ENCODE measurements at places on chromosomes 5 and 9.

- no peak for DNase-seq
These were observed 160.3 kb upstream of the MVB12B start for GRCh38 chr9:126166291-126166690.

GRCh38 chr9:128643519-128644300, 12.9 kb downstream of the DYNC2I2 start:
- DNase-seq = peak; percentile 68

- no peak for DNase-seq
These were observed 34.4 kb downstream of the RABGAP1 start for GRCh38 chr9:122975196-122975595.

DNA sequence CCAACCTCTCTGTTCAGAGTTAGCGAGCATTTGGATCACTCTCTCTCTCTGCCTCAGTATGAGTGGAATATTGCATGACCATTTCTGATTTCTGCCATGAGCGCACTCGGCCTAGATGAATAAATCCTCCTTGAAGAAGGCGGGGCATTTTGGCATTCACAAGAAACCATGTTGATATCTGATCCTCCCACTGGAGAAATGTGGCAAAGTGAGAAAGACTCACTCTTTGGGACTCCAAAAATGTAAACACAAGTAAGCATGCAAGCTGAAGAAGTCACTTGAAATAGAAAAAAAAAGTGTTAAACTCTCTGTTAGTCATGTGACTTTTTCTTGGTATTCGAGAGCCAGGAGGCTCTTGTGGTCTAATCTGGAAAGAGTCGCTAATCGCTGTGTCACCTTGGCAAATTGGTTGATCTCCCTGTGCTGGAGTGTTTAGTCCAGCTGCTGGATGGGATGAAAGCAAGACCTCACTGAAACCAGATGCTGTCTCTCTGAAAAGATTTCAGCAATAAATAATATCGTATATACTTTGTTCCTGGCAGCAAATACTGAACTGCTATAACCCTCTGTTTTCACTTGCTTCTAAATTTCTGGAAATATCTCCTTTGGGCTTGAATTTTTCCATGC, 95.5 kb downstream of the GHR start:
- DNase-seq = no peak

DNA sequence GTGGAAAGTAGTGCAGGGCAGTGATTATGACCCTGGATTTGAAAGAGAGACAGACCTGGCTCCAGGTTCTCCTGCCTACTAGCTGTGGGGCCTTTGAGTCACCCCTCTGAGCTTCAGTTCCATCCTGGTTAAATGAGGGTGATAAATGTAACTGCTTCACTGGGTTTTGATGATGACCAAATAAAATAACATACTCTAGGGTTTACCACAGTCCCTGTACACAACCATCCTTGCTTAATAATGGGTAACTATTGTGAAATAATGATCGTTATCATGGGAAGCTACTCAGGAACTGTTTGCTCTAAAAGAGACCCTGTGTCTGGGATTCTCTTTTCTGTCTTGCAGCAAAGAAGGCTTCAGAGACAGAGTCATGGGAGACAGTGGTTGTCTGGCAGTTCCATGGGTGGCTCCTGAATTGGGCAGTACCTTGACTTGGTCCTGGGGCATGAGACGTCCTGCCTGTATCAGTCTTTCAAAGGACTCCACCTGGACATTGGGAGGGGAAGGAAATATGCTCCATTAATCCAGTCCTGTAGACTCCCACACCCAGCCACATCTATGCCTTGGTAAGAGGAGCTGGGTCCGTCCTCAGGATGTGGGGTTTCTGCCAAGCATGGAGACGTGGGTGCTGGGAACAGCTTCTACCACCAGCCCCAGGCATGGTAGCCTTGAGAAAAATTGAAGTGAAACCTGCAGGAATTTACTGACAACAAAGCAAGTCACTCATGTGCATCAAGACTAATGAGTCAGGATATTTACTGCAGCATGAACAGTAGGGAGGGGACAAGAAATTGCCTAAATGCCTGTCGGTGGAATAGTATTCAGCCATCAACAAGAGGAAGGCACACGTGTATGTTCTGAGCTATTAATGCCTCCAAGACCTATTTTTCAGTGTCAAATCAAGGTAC, 23.4 kb downstream of the AKNA start:
- DNase-seq = no peak

DNA sequence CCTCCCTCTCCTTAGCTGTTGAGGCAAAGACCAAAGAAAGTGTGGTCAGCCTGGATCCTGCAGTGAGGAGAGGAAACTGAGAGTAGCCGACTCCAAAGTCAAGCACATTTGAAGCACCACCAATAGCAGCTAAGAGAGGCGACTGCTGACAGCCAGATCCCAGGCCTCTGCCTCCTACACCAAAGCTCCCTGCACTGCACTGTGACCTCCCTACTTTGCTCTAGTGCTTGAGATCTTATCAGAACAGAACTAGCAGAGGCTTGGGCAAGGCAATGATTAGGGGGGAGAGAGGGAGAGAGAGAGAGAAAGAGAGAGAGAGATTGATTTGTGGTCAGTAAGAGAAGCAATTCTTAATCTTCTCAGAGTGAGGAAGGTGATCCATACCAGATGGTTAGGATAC, 216.3 kb downstream of the CDK5RAP2 start:
- no peak for DNase-seq

DNA sequence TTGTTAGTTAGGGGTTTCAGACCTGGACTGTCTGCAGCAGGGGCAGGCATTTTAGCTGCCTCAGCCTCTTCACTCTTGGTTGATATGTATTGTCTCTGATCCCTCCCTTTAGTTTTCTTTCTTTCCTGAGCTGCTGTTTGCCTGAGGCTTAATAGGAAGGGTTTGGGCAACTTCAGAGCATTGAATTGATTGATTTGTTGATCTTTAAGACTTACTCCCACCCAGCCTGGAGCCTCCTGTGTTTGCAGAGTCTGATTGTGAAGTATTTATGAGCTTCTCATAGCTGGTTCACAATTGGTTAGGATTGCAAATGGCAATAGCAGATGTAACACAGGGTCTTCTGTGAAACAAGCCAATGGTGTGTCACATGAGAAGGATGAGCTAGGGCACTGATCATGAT, 671.8 kb upstream of the SEMA6A start:
- no peak for DNase-seq

DNA sequence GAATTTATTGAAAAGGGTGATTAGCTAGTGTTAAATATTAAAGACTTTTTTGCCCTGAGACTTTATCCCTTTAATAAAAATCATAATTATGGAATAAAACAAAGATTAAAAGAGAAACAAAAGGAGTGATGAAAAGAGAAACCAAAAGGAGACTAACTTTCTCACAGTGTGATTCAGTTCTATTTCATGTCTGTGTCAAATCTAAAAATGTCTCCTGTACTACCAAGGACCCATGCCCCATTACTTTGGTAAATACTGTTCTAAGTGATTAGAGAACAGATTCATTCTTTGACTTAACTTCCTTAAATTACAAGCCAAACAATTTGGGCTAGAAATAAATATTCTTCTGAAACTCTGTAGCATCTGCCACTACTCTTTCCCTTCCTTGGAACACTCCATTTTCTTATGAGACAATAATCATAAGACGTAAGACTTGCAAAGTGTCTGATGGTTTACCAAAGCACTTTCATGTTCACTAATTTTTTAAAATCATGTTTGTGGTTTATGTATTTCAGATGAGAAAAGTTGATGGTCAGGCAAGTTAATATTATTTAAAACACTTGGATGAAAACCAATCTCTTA, 319.0 kb downstream of the EBF1 start:
- DNase-seq = no peak

DNA sequence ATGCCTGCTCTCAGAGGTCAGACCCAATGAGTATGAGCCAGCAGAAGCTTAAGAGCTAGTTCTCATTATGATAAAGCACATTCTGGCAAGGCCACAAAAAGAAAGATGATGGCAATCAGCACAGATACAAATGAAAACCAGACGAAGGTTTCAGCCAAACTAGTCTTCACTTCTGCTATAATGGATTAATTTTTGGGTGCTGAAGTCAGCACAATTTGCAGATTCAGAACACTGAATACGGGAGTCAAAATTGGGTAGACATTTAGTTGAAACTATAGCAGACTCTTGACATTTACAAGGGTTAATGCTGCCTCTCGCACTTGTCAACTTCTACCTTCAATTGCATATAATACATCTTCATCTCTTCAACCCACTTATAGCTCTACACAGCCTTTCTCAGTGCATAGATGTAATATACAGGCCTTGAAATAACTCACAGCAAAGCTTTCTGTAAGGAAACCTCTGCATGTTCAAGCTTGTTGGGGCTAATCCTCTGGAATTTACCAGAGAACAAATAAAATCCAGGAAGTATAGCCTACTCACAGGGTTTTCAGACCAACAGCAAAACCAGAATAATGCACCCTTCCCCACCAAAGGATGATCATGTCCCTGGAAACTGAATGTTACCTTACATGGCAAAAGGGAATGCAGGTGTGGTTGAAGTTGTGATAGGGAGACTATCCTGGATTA, 77.1 kb downstream of the BAAT start:
- DNase-seq = no peak

DNA sequence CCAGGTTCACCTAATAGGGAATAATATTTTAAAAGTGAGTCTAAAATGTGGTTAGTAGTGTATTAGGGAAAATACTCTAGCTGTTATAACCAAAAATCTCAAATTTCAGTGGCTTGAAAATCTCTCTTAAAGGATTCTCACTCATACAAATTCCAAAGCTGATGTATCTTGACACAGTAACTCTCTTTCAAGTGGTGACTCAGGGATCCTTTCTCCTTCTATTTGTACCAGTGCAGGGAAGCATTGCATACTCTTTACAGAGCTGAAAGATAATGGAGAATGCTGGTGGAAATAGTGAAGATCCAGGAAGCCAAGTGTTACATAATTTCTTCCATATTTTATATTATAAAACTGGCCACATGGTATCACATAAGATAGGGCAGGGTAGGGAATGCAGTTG, 560.2 kb upstream of the CDH9 start:
- no peak for DNase-seq

DNA sequence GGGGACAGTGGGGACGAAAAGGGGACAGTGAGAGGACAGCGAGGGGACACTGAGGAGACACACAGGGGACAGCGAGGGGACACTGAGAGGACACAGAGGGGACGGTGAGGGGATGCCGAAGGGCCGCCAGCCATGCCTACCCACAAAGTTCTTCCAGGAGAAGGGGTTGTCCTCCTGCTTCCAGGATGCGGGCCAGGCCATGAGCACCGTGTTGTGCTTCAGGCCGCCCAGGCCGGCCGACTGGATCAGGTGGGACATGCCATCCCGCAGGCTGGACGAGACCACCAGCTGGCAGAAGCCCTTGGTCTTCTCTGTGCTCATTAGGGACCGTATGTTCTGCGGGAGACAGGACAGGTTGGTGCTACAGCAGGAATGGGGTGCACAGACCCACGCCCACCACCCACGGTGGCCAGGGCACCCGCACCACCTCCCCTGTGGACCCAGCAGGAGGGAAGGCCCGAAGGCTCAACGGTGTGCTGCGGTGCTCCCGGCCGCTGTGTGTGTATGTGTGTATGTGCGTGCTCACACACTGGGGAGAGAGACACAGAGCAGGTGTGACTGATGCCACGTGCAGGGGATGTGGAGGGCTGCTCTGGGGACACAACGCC, 46.6 kb downstream of the SLC12A7 start:
- no peak for DNase-seq

GRCh38 chr5:41193456-41194205, 19.7 kb downstream of the C6 start:
- DNase-seq = no peak

GRCh38 chr5:74373076-74373475, 267.5 kb downstream of the ENC1 start:
- DNase-seq = no peak

DNA sequence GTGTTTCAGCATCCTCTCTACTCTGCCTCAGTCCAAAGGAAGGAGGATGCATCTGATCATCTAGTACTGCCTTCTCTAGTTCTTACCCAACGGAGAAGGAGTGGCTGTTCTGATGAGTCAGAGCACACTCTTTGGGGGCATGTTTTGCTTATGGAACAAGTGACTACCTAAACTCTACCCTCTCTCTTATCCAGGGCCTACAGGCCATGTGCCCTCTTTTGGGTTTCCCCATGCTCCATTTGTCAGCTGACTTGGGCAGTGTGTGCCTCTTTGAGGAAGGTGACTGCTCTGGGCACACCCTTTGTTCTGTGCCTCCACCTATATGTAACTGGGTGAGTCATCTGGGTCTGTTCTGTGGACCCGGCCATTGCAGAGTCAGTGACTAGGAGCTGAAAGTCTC, 89.6 kb upstream of the BNC2 start:
- no peak for DNase-seq

DNA sequence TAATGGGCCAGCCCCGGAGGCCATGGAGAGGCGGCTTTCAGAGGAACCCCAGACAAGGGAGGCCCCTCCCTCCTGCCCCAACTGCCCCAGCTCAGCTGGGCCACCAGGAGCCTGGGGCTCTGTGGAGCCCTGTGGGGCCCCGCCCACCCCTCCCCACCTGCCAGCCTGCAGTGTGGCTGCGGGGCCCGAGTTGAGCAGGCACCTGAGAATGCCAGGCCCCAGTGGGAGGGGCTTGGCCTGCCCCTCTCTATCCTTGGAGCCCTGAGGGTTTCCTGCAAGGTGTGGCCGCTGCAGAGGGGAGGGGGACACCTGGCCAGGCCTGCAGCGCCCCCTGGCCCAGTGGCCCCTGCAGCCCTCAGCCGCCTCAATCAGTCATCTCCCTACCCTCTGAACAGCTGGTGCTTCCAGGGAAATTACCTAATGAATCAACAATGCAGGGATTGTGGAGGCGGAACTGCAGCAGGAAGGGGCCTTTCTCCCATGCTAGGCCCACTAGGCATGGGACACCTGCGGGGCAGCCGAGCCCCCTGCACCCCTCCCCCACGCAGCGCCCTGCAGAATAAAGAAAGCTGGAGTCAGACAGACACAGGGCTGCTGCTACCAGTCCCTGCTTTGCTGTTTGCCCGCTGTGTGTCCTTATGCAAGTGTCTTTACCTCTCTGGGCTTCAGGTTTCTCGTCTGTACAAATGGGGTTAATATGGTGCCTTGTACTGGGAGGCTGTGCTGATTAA, 48.0 kb downstream of the LMX1B start:
- no peak for DNase-seq

GRCh38 chr5:180140079-180140554, 68.6 kb upstream of the RNF130 start:
- no peak for DNase-seq

- no peak for DNase-seq
These were observed 42.0 kb upstream of the RXRA start for GRCh38 chr9:134284273-134284672.

DNA sequence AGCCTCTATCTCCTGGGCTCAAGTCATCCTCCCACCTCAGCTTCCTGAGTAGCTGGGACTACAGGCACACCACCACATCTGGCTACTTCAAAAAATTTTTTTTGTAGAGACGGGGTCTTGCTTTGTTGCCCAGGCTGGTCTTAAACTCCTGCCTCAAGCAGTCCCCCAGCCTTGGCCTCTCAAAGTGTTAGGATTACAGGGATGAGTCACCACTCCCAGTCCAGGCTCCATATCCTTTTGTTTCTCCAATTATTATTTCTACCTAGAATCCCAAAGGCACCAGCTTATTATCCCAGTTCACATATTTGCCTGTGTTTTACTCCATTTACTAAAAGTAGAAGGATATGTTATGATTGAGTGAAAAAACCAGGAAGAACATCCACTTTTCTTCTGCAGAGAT, 84.9 kb downstream of the TEK start:
- DNase-seq = no peak

- no peak for DNase-seq
These were observed 1149.0 kb downstream of the EFNA5 start for GRCh38 chr5:106521701-106522100.

All from germinal center (tissue), 1 donor.